ENCODE measurements at places on chromosomes 11 and 22. TPM values are rescaled to one million over a fixed set of nuclear protein-coding genes. Genes with fewer than 3 reads are reported as not detected.

Gene MUC2
- 0.21 TPM for total RNA-seq

Gene CCDC134
- 3.3 TPM for total RNA-seq

Gene OR4A16
- not detected for total RNA-seq

Gene MRGPRF
- total RNA-seq = 0.09 TPM

Gene FJX1
- total RNA-seq = 40.3 TPM

Gene TAF10
- total RNA-seq = 243 TPM

Gene NPTXR
- 12.2 TPM for total RNA-seq

Gene OR2AG2
- 0.01 TPM for total RNA-seq

Gene KCNQ1OT1
- total RNA-seq = 0.07 TPM

Gene TPBGL
- total RNA-seq = 0.35 TPM

Gene MMP3
- 0.24 TPM for total RNA-seq

Gene CALCA
- not detected for total RNA-seq

Gene SAA4
- total RNA-seq = not detected

Gene CNTF
- total RNA-seq = 1.5 TPM

Gene ASCL2
- not detected for total RNA-seq

Gene KCNK4
- total RNA-seq = 0.24 TPM

Gene ABTB2
- total RNA-seq = 26.3 TPM

Gene C11orf16
- not detected for total RNA-seq

Gene ADAMTS8
- total RNA-seq = 0.39 TPM

Gene SMC1B
- 0.02 TPM for total RNA-seq

Gene SNX32
- total RNA-seq = 0.07 TPM

Gene C22orf31
- not detected for total RNA-seq

Gene MRGPRX3
- total RNA-seq = not detected

Gene CCDC73
- total RNA-seq = 0.05 TPM

Gene TPH1
- 0.10 TPM for total RNA-seq

Gene TOMT
- total RNA-seq = not detected

Gene OR52E8
- total RNA-seq = not detected

Gene DDI1
- total RNA-seq = not detected

Gene E2F8
- 6.9 TPM for total RNA-seq

Gene HORMAD2
- total RNA-seq = not detected

Gene GP1BB
- not detected for total RNA-seq

Gene ZBTB16
- total RNA-seq = not detected

Gene KCNA4
- total RNA-seq = not detected

Gene BDNF
- 11.4 TPM for total RNA-seq

Gene GAL3ST3
- not detected for total RNA-seq

Gene VPREB1
- total RNA-seq = not detected

Gene UPK3A
- not detected for total RNA-seq

Gene CDC42EP1
- total RNA-seq = 36.1 TPM

Gene FAM181B
- 0.05 TPM for total RNA-seq

Gene KIRREL3
- 8.8 TPM for total RNA-seq

Gene ABCC8
- 1.4 TPM for total RNA-seq

Gene OR10S1
- not detected for total RNA-seq

Gene SPA17
- total RNA-seq = 18.5 TPM

Gene DBX1
- not detected for total RNA-seq

Gene TSSC4
- total RNA-seq = 73.8 TPM

Gene TH
- total RNA-seq = not detected

Gene OR56A1
- not detected for total RNA-seq

Gene MS4A3
- total RNA-seq = not detected

Gene ADORA2A
- total RNA-seq = 1.0 TPM

Gene JHY
- total RNA-seq = 3.4 TPM

Gene PARVG
- total RNA-seq = not detected

Gene APOL1
- 7.7 TPM for total RNA-seq

All from A549 treated with CpdA at 1 μM for 4 hours (cell line).